Naive thymus-derived CD8-positive, alpha-beta T cell (primary cell): ENCODE measurements at places on chromosomes 6 and 20. TPM values are rescaled to one million over a fixed set of nuclear protein-coding genes. Genes with fewer than 3 reads are reported as not detected.

DNA sequence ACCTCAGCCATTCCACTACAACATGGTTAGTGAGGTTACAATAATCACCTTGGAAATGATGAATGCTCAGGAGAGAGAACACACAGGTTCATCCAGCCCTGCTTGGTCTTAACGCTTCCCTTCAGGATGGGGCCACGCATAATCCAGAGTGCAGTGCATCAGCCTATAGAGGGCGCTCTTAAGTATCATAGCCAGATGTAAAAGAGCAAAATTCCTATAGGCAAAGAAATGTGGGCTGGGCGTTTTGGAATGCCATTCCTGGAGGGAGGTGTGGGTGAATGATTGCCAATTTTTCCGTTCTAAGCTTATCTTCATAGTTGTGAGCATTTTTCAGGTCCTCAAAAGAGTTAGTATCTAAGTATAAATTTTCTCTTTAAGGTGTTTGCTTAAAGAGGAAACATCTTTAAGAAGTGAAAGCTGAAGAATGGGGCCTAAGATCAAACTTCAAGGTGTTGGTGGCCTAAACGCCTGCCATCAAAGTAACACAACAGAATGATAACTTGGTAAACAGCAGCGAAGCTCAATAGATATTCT lies 1.8 kb downstream of the RIPOR2 start:
- H3K27me3 ChIP-seq: no peaks in the 10 kb centered on the region
- H3K36me3 ChIP-seq: peaks cover 64% of the 10 kb centered on the region

GRCh38 chr6:121526282-121526681 lies 90.8 kb downstream of the GJA1 start:
- H3K36me3 ChIP-seq: no peaks in the 10 kb centered on the region
- H3K27ac ChIP-seq: no peak overlapping the region
- DNase-seq: no peak

GRCh38 chr6:100704961-100705360 lies 176.2 kb downstream of the ASCC3 start:
- no peak overlapping the region for H3K27ac ChIP-seq
- no peak overlapping the region for H3K4me3 ChIP-seq
- peaks cover 46% of the 10 kb centered on the region for H3K36me3 ChIP-seq
- no peaks in the 10 kb centered on the region for H3K27me3 ChIP-seq
- DNase-seq: no peak
- H3K4me1 ChIP-seq: no peaks in the 10 kb centered on the region

DNA sequence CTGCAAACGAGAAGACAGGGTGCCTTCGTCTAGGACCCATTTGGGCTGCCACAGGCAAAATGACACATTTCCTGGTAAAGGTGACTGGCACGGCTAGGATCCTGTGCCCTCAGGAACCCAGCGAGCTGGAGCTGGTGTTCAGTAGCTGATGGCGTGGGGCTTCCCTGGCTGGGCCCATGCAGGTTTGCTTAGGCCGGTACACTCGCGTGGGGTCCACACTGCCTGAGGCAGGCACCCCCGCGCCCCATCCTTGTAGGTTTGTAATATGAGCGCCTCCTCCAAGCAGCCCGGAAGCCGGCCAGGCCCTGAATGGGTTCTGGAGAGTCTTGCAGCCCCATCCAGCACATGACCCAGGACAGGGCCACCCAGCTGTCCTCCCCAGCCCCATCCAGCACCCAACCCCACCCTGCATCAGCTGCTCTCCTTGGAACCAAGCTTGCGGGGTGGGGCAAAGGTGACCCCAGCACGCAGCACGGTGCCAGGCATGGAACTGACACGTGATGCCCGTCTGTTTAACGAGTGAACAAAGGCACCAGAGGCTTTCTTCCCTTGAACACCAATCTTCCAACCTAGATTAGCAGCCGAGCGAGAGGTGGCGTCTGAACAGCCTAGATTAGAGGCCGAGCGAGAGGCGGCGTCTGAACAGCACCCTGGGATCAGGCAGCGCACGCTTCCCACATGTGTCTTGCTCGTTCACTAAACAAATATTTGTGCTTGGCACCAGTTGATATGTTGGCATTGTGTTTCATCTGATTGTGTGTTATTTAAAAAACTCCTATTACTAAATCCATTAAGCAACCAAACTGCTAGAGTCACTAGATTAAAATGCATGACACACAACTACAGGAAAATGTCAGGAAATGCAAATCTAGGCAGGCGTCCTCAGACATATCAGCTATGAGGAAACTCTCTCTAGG lies 112.1 kb downstream of the DLL1 start:
- H3K4me1 ChIP-seq: peaks cover 12% of the 10 kb centered on the region
- no peaks in the 10 kb centered on the region for H3K36me3 ChIP-seq
- no peak for DNase-seq
- H3K27me3 ChIP-seq: no peaks in the 10 kb centered on the region

- peaks cover 7% of the 10 kb centered on the region for H3K4me1 ChIP-seq
- DNase-seq: no peak
- no peaks in the 10 kb centered on the region for H3K27me3 ChIP-seq
- no peak overlapping the region for H3K27ac ChIP-seq
- no peak overlapping the region for H3K4me3 ChIP-seq
These were observed 546.5 kb downstream of the PRKN start for GRCh38 chr6:162181111-162181510.

- H3K36me3 ChIP-seq: peaks cover 85% of the 10 kb centered on the region
- no peak overlapping the region for H3K4me3 ChIP-seq
- peaks cover 12% of the 10 kb centered on the region for H3K4me1 ChIP-seq
- peak overlapping the region; percentile 51 for H3K27ac ChIP-seq
These were observed 40.7 kb upstream of the MROH8 start for GRCh38 chr20:37219751-37220668.

GRCh38 chr6:20202699-20203302 lies 9.5 kb downstream of the MBOAT1 start:
- no peak for DNase-seq
- H3K4me1 ChIP-seq: peaks cover 12% of the 10 kb centered on the region
- H3K36me3 ChIP-seq: no peaks in the 10 kb centered on the region
- no peak overlapping the region for H3K4me3 ChIP-seq

DNA sequence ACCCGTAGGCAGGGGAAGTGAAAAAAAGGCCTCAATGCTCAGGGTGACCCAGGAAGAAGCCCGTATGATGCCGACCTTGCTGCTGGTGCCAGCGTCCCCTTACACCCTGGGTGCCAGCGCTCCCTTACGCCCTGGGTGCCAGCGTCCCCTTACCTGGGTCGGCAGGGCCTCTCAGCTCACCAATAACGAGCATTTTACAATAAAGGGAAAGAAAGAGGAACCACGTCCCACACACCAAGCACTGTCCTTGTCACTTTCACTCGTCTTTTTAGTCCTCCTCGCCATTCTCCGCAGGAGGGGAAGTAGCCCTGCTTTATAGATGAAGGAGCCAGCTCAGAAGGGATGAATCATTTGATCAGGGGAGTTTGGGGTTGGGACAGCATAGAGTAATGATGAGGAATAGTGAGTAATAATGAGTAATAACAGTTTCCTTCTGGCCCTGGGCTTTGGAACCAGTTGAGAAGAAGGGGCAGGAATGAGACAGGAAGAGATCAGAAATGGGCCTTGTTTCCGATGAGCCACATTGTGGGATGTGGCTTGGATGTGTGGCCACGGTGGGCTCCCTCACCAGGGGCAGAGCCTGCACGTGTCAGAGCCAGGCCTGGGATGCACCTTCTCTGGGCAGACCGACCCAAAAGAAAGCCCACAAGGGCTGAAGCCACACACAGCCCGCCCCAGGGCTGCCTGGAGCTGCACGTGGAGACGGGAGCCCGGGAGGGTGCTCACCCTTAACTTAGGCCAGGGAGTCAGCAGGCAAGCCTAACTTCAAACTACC lies 75.7 kb downstream of the SYNJ2 start:
- peaks cover 21% of the 10 kb centered on the region for H3K4me1 ChIP-seq
- H3K4me3 ChIP-seq: no peak overlapping the region
- peak overlapping the region; percentile 60 for H3K27ac ChIP-seq
- DNase-seq: no peak
- no peaks in the 10 kb centered on the region for H3K27me3 ChIP-seq

- H3K4me3 ChIP-seq: no peak overlapping the region
- DNase-seq: no peak
- H3K36me3 ChIP-seq: no peaks in the 10 kb centered on the region
- no peak overlapping the region for H3K27ac ChIP-seq
- no peaks in the 10 kb centered on the region for H3K27me3 ChIP-seq
These were observed 59.8 kb upstream of the RREB1 start for GRCh38 chr6:7047966-7048365.

DNA sequence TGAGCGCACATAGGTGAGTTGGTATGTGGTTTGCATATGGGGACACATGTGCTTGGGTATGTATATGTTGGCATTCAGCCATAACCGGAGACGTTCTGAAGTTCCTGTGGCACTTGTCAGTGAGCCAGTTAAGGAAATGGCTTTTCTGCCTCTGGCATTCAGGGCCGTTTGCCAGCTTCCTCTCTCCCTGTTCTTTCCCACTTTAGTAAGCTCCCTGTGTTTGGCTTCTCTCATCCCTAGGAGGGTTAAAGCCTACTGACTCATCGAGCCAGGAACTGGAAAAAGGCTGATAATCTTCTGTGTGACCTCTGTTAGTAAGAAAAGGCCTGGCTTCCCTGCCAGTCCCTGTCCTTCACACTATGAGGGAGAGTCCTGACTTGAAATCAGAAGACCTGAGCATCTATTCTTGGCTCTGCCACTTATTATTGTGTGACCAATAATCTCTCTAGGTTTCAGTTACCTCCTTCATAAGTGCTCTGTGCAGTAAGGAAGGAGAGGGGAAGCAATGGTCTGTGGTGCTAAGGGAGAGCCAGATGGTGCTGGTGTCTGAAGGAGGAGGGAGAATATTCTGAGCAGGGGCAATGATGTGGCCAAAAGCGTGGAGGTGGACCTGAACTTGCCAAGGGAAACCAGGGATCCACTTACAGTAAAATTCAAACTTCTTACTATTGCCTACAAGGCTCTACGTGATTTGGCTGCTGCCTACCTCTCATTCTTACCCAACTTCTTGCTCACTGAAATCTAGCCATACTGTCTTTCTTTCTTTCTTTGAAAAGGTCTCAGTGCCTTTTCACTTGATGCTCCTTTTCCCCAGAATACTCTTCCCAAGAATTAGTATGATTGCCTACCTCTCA lies 31.4 kb downstream of the ACSS2 start:
- no peaks in the 10 kb centered on the region for H3K36me3 ChIP-seq
- H3K27ac ChIP-seq: peak overlapping the region; percentile 29
- H3K27me3 ChIP-seq: no peaks in the 10 kb centered on the region
- H3K4me1 ChIP-seq: peaks cover 10% of the 10 kb centered on the region
- DNase-seq: peak; percentile 9
- no peak overlapping the region for H3K4me3 ChIP-seq

DNA sequence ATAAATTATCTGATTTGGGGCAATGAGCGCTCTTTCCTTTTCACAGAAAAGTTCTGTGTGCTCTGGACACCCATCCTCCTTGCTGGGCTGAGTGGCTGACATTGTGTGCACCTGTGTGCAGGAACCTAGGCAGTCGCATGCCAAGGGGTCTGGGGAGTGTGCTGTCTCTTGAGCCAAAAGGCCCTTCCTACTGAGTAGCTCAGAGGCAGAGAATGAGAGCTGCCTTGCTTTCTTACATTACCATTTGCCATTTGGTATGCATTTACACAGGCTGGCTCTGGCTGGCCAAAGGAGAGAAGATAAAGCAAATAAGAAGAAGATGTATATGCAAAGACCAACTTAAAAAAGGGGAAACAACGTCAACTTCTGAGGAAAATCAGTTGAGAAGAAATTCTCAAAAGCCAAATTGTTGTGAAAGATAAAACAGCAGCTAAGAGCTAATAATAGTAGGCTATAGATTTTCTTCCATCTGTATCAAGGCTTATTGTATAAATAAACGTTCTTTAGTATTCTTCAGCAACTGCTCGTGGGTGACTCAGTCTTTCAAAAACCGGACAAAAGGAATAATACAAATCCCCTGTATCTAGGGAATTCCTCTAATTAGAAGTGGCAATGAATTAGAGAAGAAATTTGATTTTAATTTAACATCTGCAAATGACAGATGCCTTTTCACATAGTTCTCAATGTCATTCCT lies 121.9 kb downstream of the INSM1 start:
- peaks cover 41% of the 10 kb centered on the region for H3K36me3 ChIP-seq
- no peak for DNase-seq
- no peaks in the 10 kb centered on the region for H3K27me3 ChIP-seq

- DNase-seq: no peak
- H3K27ac ChIP-seq: no peak overlapping the region
- H3K4me1 ChIP-seq: peaks cover 14% of the 10 kb centered on the region
- no peak overlapping the region for H3K4me3 ChIP-seq
- H3K36me3 ChIP-seq: no peaks in the 10 kb centered on the region
- peaks cover 10% of the 10 kb centered on the region for H3K27me3 ChIP-seq
These were observed 92.6 kb downstream of the SNX5 start for GRCh38 chr20:17875981-17876385.

DNA sequence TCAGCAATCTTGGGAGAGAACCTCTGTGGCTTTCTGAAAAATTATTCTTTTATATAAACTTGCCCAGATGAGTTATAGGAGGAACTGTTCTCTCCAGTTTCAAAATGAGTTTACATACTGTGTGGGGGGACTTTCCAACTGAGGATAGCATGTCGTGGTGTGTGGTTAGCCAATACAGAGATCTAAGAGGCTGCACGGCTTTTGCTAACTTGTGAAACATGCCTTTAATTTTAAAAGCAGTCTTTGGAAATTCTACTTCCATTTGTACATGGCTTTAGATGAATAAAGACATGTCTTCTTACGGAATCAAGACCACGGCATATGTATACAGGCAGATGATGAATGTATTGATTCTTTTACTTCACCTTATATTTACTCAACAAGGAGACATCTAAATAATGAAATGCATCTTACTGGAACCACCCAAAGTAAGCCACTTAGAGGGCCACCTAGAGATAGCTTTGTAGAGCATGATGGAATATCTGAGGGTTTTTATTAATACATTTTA lies 39.8 kb downstream of the HIVEP1 start:
- H3K27ac ChIP-seq: peak overlapping the region; percentile 82
- no peaks in the 10 kb centered on the region for H3K27me3 ChIP-seq
- peak; percentile 59 for DNase-seq
- H3K36me3 ChIP-seq: peaks cover 2% of the 10 kb centered on the region
- peak overlapping the region; percentile 75 for H3K4me3 ChIP-seq
- H3K4me1 ChIP-seq: peaks cover 58% of the 10 kb centered on the region

GRCh38 chr6:21847711-21848480 lies 254.3 kb downstream of the SOX4 start:
- H3K27ac ChIP-seq: no peak overlapping the region
- no peak for DNase-seq
- H3K4me1 ChIP-seq: peaks cover 13% of the 10 kb centered on the region
- no peak overlapping the region for H3K4me3 ChIP-seq
- H3K27me3 ChIP-seq: peaks cover 10% of the 10 kb centered on the region
- no peaks in the 10 kb centered on the region for H3K36me3 ChIP-seq

DNA sequence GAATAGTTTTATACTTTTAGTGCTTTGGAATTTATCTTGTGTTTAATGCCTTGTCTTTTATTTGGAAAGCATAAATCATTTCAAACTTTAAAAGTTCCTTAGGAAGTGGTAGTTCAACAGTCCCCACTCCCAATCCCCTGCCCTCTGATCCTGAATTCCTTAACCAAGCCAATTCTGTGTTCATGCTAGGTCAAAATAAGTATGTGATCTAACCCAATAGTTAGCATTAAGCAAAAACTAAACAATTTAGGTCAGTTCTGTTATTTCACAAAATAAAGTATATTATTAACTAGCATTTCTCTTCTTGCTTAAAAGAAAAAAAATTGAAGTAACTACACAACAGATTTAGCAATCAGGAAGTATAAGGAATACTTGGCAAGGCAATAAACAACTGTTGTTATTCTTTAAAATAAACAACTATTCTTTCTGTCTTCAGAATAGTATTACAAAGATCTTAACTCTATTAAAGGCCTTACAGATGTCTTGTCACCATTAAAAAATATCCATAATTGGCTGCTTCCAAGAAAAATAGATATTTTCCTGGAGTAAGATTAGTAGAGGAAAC lies 37.0 kb downstream of the AKIRIN2 start:
- H3K27ac ChIP-seq: no peak overlapping the region
- no peaks in the 10 kb centered on the region for H3K4me1 ChIP-seq
- no peaks in the 10 kb centered on the region for H3K27me3 ChIP-seq
- H3K36me3 ChIP-seq: peaks cover 16% of the 10 kb centered on the region

NOL7 gene
- total RNA-seq: 74.8 TPM

CTAGE9 gene
- total RNA-seq: not detected

B3GAT2 gene
- total RNA-seq: not detected

RNF39 gene
- not detected for total RNA-seq
